ENCODE measurements at places on chromosomes 3 and 15.

- DNase-seq: no peak
These were observed 139.0 kb downstream of the FAM43A start for GRCh38 chr3:194824701-194825111.

DNA sequence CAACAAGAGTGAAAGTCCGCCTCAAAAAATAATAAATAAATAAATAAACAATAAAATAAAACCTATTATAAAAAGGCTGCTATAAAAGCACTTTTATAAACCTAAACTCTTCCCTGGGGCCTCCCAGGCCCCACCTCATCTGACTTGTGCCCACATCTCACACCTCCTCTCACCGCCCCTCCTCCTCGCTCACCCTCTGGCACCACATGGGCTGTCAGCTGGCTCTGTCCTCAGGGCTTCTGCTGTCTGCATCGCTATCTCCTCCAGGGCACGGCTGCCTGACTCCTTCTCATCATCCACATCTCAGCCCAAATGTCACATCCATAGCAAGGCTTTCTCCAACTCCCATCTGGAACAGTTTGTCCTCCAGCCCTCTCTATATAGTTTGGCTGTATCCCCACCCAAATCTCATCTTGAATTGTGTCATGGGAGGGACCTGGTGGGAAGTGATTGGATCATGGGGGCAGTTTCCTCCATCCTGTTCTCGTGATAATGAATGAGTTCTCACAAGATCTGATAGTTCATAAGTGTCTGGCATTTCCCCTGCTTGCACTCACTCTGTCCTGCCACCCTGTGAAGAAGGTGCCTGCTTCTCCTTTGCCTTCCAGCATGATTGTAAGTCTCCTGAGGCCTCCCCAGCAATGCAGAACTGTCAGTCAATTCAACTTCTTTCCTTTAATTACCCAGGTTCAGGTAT lies 8.8 kb upstream of the SH3BP5 start:
- DNase-seq: no peak

- DNase-seq: peak; percentile 66
These were observed at the start of gene KLHL6 for GRCh38 chr3:183555541-183556081. KLHL6 (minus strand) TSS chr3:183555706; CDS start chr3:183555653, 53 bp downstream.

GRCh38 chr15:36905908-36906307 lies 194.4 kb downstream of the MEIS2 start:
- no peak for DNase-seq

GRCh38 chr3:119702530-119703527 lies at the start of gene CFAP91:
CFAP91 (plus strand) TSS chr3:119703022; CDS start chr3:119703099, 77 bp downstream.
- DNase-seq: peak; percentile 80

GRCh38 chr15:84057714-84058331 lies 177.8 kb upstream of the GOLGA6L4 start:
- DNase-seq: no peak

DNA sequence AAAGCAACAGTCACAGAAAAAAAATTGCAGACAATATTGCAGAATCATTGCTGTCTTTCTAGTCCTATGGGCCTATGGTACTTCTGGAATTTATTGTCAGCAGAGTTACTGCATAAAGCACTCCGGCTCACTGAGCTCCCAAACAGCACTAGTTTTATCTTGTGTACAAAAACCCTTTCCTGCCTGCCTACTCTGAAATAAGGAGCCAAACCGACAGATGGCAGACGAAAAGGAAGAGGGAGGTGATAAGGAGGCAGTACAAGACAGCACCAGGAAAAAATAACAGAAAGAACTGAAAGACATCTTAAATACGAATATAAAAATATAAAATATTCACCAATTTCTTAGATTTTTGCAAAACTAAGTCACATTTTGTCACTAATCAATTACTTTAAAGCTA lies 15.6 kb downstream of the HERC1 start:
- DNase-seq: no peak

- DNase-seq: no peak
These were observed 99.0 kb downstream of the CNTN3 start for GRCh38 chr3:74515451-74515850.

DNA sequence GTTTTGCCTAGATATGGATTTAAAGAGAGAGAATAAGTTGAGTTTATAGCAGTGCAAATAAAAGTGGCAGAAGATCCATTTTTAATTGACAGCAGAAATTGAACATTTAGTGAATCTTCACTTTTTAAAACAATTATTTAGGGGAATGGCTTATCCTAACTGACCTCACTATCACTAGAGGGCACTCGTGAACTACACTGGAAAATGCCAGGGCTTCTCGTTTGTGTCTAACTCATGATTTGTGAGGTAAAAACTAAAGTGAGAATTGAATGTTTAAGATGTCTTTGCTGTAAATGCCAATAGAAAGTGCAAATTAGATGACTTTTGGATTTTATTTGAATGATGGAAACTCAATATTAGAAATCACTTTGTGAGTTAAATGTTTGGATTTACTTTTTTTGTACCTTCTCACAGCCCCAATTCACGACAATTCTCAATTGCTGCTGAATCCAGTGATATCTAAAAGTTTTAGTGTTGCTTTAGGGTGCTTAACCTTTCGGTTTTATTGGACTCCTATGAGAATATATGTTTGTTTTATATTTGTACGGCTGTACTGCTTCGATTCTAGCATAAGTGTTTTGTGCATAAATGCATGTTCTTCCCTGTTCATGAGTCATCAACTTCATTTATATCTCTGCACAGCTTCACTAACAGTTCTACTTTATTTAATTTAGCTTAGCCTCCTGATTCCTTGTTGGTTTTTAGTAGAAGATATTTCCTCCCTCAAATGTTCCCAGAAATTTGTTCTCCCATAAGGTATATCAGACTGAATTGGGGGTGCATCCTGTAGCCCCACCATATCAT lies 462.1 kb downstream of the MFSD1 start:
- no peak for DNase-seq

- DNase-seq: no peak
These were observed 82.6 kb upstream of the CSPG5 start for GRCh38 chr3:47661121-47661752.

DNA sequence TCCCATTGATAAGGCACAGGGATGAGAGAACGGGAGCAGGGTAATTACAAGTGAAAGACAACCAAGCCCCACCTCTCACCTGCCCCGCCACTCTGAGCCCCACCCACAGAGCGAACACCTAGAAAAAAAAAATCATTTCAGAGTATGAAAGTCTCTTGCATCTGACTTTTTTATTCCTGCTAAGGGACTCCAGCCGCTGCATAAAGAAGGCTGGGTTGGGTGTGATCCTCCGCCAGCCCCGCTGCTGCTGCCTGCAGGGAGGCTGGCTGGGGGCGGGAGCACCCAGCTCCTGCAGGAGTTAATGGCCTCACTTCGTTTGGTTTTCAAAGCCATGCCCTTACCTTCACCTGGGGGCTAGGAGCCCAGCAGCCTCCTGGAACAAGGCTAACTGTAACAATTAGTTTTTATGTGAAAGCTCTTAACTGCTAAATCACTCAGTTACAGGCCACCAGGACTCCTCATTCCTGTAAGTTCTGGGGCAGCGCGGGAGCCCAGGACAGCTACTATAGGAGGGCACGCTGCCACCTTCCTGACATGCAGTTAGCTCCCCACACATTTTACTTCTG lies 78.0 kb upstream of the SNRPA1 start:
- DNase-seq: no peak

DNA sequence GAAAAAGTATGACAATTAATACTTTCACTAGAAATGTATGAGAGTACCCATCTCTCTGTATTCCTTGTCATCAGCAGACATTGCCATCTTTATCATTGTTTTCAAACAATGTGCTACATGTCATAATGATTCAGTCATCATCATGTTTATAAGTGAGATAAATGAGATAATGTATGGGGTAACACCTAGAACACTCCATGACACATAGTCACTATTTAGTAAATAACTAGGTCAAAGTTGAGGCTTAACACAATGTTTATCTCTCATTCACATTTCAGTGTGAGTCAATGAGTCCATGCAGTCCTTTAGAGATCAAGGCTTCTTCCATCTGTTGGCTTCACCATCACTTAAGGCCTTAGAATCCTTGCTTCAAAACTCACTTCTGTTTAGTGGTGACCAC lies 70.0 kb downstream of the NLGN1 start:
- no peak for DNase-seq

GRCh38 chr15:68274201-68274848 lies 3.2 kb upstream of the FEM1B start:
- no peak for DNase-seq

GRCh38 chr3:9179826-9180763 lies 69.4 kb downstream of the SRGAP3 start:
- DNase-seq: no peak

GRCh38 chr3:56748663-56749231 lies 53.0 kb downstream of the ARHGEF3 start:
- no peak for DNase-seq

- no peak for DNase-seq
These were observed 14.4 kb upstream of the ZBTB38 start for GRCh38 chr3:141353652-141354495.

DNA sequence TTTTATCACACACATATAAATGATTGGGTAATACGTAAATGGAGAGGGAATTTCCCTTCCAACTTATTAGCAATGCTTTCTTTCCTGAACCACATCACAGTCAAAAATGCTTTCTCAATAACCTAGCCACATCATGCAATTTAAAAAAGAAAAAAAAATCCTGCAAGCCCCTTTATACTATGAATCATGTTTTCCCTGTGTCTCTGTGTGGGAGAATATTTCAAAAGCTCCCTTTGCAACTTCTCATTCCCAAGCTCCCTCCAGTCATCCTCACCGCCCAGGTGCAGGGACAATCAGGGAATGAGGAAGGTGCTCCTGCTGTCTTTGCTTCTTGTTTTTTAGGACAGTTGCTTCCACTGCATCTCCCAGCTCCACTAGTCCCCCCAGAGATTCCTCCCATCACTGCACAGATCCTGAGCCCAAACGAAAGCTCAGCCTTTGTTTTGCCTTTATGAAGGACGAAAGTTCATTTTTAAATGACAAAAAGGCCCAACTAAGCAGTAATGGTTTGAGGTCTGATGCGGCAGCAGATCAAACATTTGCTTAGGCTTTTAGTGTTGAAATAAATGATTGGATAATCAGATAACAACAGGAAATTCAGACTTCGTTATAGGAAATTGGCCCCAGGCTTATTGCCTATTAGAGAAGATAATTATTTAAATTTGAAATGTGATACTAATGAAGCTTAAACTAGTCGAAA lies 47.8 kb upstream of the ADGRG7 start:
- DNase-seq: no peak

DNA sequence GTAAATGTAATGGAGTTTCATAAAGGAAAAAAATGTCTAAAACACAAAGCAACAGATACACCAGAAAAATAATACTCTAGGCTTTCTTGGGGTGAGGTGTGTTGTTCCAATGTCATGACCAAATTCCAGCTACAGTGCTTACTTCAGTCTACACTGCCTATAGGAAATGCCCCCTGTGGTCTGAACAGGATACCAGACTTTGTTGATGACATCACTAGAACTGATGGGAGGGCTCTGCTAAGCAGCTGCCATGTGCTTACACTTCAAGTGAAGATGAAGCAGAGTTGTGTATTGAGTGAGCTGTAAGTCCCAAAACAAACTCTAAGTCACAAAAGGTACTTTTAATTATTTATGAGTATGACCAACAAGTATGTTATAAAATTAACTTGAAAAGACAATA lies 456.1 kb upstream of the IL12A start:
- no peak for DNase-seq

- DNase-seq: no peak
These were observed 13.0 kb downstream of the VIPR1 start for GRCh38 chr3:42515391-42515916.

DNA sequence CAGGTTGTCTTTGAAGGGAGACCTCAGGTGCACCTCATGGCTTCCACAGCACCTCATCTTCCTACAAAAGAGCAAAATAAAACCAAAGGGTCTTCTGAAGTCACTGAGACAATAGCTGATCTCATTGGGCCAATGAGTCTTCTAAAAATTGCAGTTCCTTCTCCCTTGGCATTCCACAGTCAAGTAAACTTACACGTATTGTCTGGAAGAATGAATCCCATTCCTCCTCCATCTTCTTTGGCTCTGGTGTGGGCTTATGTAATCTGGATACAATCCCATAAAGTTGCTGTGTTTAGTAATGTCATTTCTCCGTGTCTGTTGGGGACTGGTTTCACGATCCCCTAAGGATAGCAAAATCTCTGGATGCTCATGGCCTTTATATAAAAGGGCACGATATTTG lies 85.5 kb upstream of the CGNL1 start:
- no peak for DNase-seq

DNA sequence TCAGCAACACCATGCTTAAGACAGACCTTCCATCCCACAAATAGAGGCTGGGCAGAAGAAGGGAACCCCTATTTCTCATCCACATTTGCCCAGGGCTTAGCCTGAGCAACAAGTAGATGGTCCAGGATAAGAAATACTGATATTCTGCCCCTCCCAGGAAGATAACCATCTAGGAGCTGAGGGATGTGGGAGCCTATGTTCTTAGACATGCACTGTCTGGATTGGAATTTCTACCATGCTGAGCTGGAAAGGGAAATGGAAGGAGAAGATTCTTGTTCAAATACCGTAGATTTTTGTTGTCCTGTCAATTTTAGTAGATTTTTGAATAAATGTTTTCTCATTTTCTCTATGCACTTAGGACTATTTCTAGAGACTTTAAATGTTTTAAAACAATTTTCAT lies 450.7 kb upstream of the SEMA6D start:
- DNase-seq: no peak

- DNase-seq: no peak
These were observed 19.9 kb upstream of the EHD4 start for GRCh38 chr15:41992151-41992802.

GRCh38 chr15:89839167-89839810 lies 24.6 kb upstream of the ANPEP start:
- DNase-seq: no peak

- peak; percentile 19 for DNase-seq
These were observed at the start of gene GASK1A for GRCh38 chr3:42979044-42979972. GASK1A (plus strand) TSS chr3:42979311; CDS start chr3:42979643, 332 bp downstream.

DNA sequence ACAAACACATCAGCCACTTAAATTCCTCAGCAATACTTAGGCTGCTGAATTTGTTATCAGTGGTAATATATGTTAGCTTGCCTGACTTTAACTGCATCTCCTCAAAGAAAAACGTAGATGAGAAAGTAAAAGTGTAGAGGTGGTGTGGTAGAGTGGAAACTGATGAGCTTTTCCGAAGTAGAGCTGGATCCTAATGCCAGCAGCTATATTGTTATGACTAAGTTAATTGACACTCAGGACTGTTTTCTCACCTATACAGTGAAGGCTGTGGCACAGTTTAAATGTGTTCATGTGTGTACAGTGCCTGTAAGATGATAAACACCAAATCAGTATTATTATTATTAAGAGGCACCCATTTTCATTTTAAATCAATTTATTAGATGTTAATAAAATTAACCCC lies 174.9 kb downstream of the TNIK start:
- no peak for DNase-seq

- no peak for DNase-seq
These were observed 74.7 kb upstream of the SH3GL3 start for GRCh38 chr15:83372434-83372891.

All from activated T-cell treated with anti-CD3 and anti-CD28 coated beads for 48 hours (primary cell).